ENCODE measurements at places on chromosomes 1 and 21.

- DNase-seq, result no peak
Observed at GRCh38 chr1:61259379-61260148, 177.2 kb downstream of the NFIA start.

DNA sequence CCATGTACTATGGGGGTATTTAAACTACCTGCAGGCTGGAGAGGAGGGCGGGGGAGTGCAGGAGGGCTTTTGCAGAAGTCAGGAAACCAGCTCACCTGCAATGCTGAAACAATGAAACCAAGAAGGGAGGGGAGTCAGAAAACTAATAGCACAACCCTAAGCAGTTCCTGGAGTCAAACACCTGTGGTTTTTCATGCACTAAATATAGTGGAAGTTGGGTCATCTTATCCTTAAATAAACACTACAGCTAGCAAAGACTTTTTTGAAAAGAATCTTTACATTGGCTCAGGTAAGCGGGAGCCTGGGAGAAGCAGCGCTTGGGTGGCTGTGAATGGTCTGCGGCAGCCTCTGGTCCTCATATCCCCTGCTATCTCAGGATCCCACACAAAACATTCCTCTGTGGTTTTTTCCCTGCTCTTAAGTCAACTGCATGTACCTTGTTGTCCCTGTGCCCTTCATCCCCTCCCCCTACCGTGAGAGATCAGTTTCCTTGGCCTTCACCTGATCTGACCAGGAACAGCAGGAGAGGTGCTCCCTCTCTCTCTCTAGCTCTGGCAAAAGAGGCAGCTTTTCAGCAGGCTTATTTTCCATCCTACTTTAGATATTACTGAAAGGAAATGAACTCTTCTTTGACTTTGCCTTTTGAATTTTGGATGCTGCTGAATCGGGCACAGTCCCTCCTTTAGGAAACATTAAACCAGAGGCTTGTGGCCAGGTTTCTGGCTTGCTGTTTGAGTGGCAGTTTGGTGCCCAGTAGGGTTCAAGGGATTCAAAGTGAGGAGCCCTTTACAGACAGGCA is 26.6 kb downstream of the TENT5C start:
- no peak for DNase-seq

DNA sequence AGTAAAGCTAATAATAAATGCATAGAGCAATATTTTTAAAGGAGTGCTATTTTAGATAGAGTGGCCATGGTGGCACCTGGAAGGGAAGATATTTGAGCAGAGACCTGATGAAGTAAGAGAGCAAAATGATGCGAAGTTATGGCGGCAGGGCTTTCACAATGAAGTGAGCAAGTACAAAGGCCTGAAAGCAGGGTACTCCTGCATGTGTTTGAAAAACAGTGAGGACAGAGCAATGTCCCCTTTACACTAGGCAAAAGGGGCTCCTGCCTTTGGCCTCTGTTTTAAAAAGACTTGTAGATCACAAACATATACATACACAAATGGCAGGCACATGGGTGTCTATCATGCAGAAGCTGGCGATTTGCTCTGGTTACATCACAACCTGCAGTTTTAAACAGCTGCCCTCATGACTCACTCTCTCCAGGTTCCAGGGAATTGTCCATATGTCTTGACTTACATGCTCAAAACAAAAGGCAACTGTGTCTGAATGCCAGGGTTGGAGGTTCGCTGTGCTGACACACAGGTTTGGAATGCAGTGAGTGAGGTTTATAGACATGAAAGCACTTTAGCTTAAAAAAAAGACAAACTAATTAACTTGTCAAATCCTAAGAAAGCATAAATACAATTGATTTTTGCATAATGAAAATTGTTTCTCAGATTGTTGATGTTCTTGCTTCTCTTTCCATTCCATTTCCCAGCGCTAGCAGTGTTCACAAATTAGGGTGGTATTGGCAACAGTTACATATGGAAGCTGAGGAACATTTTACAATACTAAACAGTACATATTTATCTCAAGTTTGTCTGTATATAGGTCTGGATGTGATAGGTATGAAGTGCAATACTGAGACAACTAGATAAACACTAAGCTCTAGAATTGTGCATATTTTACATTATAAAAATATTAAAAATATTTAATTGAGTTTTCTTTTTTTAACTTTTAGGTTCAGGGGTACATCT is 313.9 kb downstream of the BARHL2 start:
- no peak for DNase-seq

DNA sequence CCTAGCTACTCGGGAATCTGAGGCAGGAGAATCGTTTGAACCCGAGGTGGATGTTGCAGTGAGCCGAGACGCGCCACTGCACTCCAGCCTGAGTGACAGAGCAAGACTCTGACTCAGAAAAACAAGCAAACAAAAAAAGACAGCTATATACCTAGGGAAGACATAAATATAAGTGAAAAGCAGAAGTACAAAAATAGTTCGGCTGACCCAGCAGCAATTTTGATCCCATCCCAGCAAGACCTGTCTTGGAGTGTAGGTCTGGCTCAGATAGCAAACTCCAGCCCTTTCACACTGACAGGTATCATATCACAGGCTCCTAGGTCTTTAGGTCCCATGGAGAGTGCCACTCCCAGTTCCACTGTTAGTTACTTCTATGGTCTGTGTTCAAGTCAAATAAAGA is 14.6 kb downstream of the MTX1 start:
- DNase-seq, result no peak

DNA sequence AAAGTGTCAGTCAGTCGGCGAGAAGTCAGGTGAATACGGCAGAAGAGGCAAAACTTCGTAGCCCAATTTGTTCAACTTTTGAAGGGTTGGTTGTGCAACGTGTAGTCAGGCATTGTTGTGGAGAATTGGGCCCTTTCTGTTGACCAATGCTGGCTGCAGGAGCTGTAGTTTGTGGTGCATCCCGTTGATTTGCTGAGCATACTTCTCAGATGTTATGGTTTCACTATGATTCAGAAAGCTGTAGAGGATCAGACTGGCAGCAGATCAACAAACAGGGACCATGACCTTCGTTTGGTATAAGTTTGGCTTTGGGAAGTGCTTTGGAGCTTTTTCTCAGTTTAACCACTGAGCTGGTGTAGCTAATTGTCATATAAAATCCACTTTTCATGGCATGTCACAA is 190.2 kb upstream of the ADAMTS5 start:
- no peak for DNase-seq

GRCh38 chr1:61378494-61379180 is 296.3 kb downstream of the NFIA start:
- DNase-seq, result no peak

GRCh38 chr1:55898181-55898580 is 681.2 kb downstream of the PLPP3 start:
- no peak for DNase-seq

DNA sequence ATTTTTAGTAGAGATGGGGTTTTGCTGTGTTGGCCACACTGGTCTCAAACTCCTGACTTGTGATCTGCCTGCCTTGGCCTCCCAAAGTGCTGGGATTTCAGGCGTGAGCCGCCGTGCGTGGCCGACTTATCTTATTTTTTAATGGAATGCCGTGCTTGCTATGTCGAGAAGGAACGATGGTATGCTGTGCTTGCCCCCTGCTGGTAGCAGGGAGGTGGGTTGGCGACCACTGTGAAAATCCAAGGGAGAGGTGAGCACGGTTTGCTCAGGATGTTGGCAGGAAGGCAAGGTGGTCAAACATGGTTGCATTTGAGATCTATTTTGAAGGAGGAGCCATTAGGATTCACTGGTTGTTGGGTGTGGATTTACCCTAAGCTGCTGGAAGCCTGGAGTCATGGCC is 45.8 kb upstream of the RCC2 start:
- DNase-seq, result no peak

DNA sequence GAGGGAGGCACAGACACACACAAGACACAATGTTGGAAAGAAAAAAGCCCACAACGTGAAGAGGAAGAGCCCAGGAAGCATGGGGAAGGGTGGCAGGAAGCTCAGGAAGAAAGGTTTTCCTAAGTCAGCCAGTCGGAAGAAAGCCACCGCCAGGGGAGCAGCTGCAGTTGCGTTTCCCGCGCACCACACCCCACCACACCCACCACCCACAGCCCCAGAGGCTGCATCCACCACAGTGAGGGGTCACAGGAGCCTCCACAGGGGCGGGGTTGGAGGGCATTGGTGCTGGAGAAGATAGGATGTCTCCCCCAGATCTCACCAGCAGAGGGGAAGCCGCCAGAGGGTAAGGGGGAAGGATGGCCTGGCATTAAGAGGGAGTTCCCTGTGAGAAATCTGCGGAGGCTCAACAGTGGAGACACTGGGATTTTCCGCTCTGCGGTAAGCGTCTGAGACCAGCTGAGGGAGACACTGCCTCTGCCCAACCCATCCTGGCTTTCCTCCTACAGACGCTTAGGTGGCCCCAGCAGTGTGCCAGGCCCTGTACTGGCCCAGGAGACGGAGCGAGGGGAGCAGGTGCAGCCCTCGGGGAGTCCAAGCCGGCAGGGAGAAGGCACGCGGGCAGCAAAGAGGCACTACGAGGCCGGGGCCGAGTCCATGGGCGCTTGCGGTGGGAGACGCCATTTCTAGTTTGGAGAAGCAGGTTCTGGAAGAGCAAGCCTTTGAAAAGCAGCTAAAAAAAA is 19.8 kb downstream of the PGLYRP3 start:
- no peak for DNase-seq

DNA sequence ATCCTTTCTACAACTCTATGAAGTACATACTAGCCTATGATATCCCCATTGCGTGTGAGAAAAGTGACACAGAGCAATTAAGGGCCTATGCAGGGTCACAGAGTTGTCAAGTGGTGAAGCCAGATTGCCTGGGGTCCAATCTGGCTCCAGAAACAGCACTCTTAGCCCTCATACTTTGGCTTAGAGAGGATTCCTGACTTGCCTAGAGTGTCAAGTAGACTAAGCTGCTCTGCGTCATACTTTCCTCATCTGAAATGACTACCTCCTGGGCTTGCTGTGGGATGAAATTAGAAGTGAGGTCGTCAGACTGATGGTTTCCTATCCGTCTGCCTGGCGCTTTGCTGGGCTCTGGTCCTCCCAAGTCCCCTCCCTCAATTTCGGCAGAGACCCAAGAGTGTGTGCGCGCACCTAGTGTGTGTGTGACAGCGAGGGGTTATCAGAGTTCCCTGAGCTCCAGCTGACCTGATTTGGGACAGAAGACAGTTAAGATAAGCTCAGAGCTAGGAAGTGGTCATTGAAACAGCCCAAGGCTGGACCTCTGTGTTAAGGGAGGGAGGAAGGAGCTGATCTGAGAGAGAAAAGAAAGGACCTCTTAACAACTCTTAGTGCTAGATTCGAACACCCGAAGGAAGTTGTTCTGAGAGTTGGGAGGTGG is 5.4 kb upstream of the NUAK2 start:
- no peak for DNase-seq

DNA sequence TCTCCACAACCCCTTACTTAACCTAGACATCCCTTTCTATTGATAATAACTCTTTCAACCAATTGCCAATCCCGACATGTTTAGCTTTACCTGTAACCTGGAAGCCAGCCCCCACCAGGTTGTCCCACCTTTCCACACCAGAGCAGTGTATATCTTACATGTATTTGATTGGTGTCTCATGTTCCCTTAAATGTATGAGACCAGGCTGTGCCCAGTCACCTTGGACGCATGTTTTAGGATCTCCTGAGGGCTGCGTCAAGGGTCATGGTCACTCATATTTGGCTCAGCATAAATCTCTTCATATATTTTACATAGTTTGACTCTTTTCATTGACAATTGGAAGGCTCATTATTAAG is 5.3 kb upstream of the SLC19A1 start:
- no peak for DNase-seq

DNA sequence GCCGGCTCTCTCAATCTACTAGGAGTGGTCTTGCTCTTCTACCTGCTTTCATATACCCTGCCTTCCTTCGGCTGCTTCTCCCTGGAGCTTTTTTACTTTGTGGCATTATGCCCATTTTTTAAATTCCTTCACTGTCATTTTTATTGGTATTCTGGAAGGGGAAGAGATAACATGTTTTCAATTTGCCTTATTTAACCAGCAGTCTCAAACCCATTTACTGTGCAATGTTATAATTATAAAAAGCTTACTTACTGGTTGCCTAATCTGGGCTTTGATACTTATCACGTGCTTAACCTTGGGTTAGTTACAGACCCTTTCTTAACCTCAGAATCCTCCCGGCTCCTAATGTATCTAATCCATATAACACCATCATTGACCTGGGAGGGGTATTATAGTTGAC is 128.1 kb downstream of the SIPA1L2 start:
- no peak for DNase-seq

DNA sequence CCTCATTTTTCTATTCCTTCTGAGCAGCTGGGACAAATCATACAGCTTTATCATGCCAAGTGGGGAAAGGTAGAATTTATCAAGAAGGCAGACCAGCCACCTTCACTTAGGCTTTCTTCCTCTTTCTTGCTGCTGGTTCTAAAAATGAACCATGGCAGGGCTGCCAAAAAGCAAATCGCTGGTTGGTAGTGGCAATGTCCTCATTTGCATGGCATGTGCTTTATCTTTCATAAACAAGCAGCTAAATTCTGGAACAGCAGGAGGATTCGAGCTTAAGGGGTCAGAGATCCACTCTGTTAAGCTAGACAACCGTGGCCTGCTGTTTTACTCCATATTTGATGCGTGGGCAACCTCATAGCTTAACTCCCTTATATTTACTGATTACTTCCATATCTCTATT is 91.3 kb downstream of the RPE65 start:
- no peak for DNase-seq

DNA sequence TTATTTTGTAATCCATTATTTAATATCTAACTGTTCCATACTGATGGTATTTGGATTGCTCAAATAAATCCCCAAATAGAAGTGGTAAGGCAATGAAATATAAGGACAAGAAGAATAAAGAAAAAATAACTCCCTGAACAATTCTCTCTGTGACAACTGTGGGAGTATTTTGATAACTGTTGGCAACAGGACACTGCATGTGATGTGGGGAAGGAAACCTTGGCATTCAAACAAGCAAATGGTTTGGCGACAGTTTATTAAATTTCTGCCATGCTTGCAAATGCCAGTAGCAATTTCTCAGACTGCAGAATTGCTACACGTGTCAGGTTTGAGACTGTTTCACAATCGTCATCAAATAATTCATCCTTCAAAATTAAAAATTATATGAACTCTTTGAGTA is 8.6 kb upstream of the MRPL39 start:
- DNase-seq, result no peak

GRCh38 chr21:25292396-25292795 is 314.9 kb downstream of the MRPL39 start:
- no peak for DNase-seq

DNA sequence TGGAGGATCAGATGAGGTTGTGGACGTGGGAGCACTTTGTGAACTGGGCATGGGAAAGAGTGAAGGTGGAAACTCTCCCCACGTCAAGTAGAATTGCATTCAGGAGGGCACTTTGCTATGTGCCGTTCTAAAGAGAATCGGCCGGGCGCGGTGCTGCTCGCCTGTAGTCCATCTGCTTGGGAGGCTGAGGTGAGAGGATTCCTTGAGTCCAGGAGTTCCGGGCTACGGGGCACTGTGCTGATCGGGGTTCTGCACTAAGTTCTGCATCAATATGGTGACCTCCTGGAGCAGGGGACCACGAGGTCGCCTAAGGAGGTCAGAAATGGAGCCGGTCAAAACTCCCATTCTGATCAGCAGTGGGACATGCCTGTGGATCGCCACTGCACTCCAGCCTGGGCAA is 141.9 kb downstream of the PEX14 start:
- no peak for DNase-seq

- no peak for DNase-seq
Observed at GRCh38 chr1:27690183-27690582, 18.2 kb upstream of the IFI6 start.
